ENCODE measurements at places on chromosomes 12 and 14. TPM values are rescaled to one million over a fixed set of nuclear protein-coding genes. Genes with fewer than 3 reads are reported as not detected.
A peak's percentile ranks its signal among the peaks of the same experiment; 100 is the strongest.

The RNF212B gene
- not detected for total RNA-seq

DNA sequence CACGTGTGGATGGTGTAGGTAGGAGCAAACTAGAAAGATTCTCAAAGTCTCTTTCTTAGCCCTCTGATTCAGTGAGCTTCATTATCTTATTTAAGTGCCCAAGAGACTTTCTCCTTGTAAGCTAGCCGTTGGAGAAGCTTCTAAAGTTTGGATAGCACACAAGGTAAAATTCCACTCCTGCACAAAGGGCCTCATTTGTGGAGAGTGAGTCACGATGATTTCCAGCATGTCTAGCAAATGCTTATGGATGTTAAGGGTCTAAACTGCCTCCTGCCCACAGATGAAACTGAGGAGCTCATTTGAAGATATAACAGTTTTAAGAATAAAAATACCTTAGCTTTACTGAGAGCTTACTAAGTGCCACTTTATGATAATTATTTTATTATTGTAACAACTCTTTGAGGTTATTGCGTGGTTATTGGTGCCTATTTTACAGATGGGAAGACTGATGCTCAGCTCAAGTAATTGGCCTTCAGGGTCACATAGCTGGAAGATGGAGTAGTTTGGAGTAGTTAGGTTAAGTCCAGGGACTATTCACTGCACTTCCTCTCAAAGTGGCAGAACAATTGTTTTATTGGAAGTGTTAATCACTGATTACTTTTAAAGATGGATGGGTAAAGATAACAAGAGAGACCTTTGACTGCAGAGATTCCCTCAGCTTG, 78.7 kb upstream of the HIF1A start:
- H3K36me3 ChIP-seq, result peaks cover 2% of the 10 kb centered on the region
- DNase-seq, result no peak
- H3K4me3 ChIP-seq, result no peak overlapping the region
- H3K27me3 ChIP-seq, result no peaks in the 10 kb centered on the region
- H3K27ac ChIP-seq, result no peak overlapping the region

GRCh38 chr12:92132288-92132687, 13.4 kb downstream of the BTG1 start:
- H3K4me3 ChIP-seq, result peak overlapping the region; percentile 76
- peaks cover 65% of the 10 kb centered on the region for H3K36me3 ChIP-seq
- H3K27me3 ChIP-seq, result no peaks in the 10 kb centered on the region
- peak overlapping the region; percentile 92 for H3K27ac ChIP-seq
- H3K4me1 ChIP-seq, result peaks cover 87% of the 10 kb centered on the region
- DNase-seq, result no peak

The CCDC197 gene
- not detected for total RNA-seq

DNA sequence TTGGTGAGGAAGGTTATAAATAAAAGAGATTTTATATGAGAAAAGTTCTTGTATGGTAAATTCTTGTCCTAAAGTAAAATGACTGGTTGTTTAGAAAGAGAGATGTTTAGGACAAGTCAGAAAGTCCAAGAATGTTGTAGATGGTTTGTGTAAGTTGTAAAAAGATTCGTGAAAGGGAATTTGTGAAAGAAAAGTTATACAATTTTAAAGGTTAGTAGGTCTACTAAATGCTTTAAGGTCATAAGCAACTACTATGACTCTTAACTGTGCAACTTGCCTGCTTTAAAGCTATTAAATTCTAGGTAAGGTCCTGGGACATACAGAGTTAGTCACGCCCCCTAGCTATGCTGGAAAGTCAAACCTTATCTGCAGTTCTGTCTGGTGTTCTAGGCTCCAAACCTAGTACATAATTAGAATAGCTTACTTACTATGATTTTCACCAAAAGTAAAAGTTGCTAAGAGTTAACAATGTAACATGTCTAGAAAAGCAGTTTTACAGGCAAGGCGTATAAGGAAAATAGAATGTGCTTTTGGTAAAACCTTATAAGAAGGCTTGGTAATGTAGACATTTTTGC, 11.2 kb upstream of the DHRS2 start:
- H3K27me3 ChIP-seq, result no peaks in the 10 kb centered on the region
- no peaks in the 10 kb centered on the region for H3K4me1 ChIP-seq
- no peak overlapping the region for H3K27ac ChIP-seq

DNA sequence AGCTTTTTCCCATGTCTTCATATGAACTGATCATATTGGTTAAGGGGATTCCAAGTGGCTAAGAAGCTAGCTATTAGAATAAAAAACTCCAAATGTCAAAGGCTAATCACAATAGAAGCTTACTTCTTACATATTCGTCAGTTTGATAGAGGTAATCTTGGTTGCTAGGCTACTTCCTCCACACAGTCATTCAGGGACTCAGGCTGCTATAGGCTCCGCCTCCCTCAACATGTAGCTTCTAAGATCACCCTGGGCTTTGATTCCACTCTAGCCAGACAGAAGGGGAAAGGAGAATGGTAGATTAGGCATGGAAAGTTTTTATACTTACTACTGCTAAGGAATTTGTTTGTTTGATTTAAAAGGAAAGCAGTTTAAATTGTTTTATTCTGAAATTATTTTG, 207.9 kb downstream of the EFCAB11 start:
- peak overlapping the region; percentile 6 for H3K27ac ChIP-seq
- peaks cover 7% of the 10 kb centered on the region for H3K36me3 ChIP-seq
- DNase-seq, result no peak
- no peak overlapping the region for H3K4me3 ChIP-seq

- H3K4me1 ChIP-seq, result peaks cover 16% of the 10 kb centered on the region
- H3K36me3 ChIP-seq, result peaks cover 32% of the 10 kb centered on the region
- H3K27me3 ChIP-seq, result no peaks in the 10 kb centered on the region
- H3K4me3 ChIP-seq, result no peak overlapping the region
These were observed 18.4 kb downstream of the SLC2A3 start for GRCh38 chr12:7917392-7918267.

- H3K4me3 ChIP-seq, result no peak overlapping the region
- H3K36me3 ChIP-seq, result peaks cover 40% of the 10 kb centered on the region
- no peaks in the 10 kb centered on the region for H3K27me3 ChIP-seq
These were observed 40.6 kb downstream of the GNS start for GRCh38 chr12:64718649-64719048.

DNA sequence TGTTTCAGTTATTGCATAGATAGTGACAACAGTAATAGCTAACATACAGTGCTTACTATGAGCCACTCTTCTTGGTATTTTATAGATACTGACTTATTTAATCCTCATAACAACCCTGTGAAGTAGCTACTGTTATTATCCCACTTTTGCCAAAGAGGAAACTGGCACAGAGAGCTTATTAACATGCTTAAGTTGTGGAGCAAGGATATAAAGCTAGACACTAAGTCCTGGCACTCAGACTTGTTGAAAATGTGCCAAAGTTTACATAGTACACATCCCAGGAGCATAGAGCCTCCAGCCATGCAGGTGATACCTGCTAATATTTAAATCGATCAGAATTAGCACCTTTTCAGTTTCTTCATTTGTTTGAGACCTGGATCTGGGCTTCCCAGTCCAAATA, 41.8 kb downstream of the VEZT start:
- H3K4me1 ChIP-seq, result no peaks in the 10 kb centered on the region
- no peaks in the 10 kb centered on the region for H3K27me3 ChIP-seq
- no peak for DNase-seq
- H3K27ac ChIP-seq, result no peak overlapping the region
- H3K36me3 ChIP-seq, result peaks cover 31% of the 10 kb centered on the region

The TRHDE gene
- not detected for total RNA-seq

The AMDHD1 gene
- 1.4 TPM for total RNA-seq

The KLHL33 gene
- 0.50 TPM for total RNA-seq

- H3K27ac ChIP-seq, result peak overlapping the region; percentile 77
- H3K4me3 ChIP-seq, result peak overlapping the region; percentile 35
- peaks cover 4% of the 10 kb centered on the region for H3K27me3 ChIP-seq
- peaks cover 16% of the 10 kb centered on the region for H3K4me1 ChIP-seq
- no peak for DNase-seq
- H3K36me3 ChIP-seq, result no peaks in the 10 kb centered on the region
These were observed 333.8 kb downstream of the PDZRN4 start for GRCh38 chr12:41521872-41522379.

DNA sequence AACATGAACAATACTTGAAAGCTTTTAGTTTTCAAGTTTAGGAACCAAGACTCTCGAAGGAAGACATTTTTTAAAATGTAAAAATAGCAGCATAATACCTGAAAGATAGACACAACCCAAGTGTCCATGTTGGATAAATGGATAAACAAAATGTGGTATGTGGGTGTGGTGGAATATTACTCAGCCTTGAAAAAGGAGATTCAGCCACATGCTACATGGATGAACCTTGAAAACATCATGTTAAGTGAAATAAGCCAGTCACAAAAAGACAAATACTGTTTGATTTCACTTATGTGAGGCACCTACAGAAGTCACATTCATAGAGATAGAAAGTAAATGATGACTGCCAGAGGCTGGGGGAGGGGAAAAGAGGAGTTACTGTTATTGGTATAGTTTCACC, 228.7 kb downstream of the FBXL14 start:
- DNase-seq, result no peak
- peaks cover 4% of the 10 kb centered on the region for H3K36me3 ChIP-seq
- no peak overlapping the region for H3K27ac ChIP-seq
- H3K27me3 ChIP-seq, result no peaks in the 10 kb centered on the region
- H3K4me1 ChIP-seq, result peaks cover 6% of the 10 kb centered on the region
- H3K4me3 ChIP-seq, result no peak overlapping the region

The KCNC2 gene
- not detected for total RNA-seq

The MIP gene
- not detected for total RNA-seq

The IL26 gene
- 0.21 TPM for total RNA-seq

DNA sequence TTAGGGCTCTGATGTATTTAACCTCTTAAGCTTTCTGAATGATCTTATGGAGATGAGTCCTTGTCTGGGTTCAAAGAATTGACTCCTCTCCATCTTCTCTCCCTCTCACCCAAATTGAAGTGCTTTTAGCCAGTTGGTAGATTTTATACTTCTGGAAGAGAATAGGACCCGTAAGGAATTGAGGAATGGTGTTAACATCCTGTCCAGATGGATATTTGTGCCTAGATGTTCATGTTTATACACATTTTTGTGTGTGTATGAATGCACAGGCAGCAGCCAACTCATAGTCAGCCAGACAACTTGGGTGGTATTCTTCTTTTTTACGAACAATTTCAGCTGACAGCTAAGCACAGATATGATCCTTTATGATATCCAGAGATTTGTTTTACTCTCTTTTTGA, 449.6 kb upstream of the RGS6 start:
- no peaks in the 10 kb centered on the region for H3K27me3 ChIP-seq
- H3K4me3 ChIP-seq, result no peak overlapping the region
- DNase-seq, result no peak
- H3K4me1 ChIP-seq, result peaks cover 23% of the 10 kb centered on the region
- no peak overlapping the region for H3K27ac ChIP-seq
- H3K36me3 ChIP-seq, result peaks cover 23% of the 10 kb centered on the region

GRCh38 chr12:100324498-100324897, 32.4 kb upstream of the SLC17A8 start:
- no peaks in the 10 kb centered on the region for H3K27me3 ChIP-seq
- H3K4me3 ChIP-seq, result no peak overlapping the region
- H3K27ac ChIP-seq, result no peak overlapping the region
- no peak for DNase-seq

The GDF3 gene
- not detected for total RNA-seq

- H3K27ac ChIP-seq, result no peak overlapping the region
- no peak overlapping the region for H3K4me3 ChIP-seq
- peaks cover 51% of the 10 kb centered on the region for H3K36me3 ChIP-seq
- H3K4me1 ChIP-seq, result no peaks in the 10 kb centered on the region
These were observed 32.1 kb downstream of the SPATA7 start for GRCh38 chr14:88417594-88417993.

DNA sequence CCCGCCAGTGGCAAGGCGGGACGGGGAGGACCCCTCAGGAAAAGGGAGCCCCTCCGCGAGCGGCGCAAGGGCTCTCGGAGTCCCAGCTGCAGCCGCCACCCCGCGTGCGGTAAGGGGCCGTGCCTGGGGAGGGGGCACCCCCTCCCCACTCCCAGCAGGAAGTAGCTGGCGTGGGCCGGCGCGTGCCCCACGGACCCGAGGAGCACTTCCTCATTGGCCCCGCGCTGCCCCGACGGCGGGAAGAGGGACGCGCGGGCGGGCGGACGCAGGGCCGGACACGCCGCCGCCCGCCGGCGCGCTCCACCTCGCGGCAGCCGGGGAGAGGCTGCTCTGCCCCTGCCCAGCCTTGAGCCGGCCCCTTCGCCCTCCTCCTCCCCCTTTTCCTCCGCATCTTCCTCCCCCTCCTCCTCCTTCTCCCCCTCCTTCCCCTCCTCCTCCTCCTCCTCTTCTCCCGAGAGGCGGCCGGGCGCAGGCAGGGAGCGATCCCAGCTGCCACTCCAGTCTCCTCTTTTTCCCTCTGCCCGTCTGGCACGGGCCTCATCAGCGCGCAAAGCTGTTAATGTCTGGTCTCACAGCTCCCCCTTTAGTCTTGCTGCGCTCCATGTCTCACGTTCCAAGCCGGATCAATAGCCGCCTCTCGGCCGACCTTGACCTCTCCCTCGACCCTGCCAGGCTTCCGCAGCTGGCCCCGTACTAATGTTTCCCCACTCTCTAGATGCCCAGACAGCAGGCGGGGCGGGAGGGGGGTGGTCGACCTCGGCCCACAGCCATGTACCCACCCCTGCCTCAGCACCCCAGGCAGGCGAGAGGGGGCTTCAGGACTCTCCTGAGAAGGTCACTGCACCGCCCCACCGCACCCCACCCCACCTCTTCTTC, 2.6 kb upstream of the BCL11B start:
- peaks cover 3% of the 10 kb centered on the region for H3K27me3 ChIP-seq
- peaks cover 40% of the 10 kb centered on the region for H3K4me1 ChIP-seq
- DNase-seq, result peak; percentile 65
- H3K27ac ChIP-seq, result peak overlapping the region; percentile 96

DNA sequence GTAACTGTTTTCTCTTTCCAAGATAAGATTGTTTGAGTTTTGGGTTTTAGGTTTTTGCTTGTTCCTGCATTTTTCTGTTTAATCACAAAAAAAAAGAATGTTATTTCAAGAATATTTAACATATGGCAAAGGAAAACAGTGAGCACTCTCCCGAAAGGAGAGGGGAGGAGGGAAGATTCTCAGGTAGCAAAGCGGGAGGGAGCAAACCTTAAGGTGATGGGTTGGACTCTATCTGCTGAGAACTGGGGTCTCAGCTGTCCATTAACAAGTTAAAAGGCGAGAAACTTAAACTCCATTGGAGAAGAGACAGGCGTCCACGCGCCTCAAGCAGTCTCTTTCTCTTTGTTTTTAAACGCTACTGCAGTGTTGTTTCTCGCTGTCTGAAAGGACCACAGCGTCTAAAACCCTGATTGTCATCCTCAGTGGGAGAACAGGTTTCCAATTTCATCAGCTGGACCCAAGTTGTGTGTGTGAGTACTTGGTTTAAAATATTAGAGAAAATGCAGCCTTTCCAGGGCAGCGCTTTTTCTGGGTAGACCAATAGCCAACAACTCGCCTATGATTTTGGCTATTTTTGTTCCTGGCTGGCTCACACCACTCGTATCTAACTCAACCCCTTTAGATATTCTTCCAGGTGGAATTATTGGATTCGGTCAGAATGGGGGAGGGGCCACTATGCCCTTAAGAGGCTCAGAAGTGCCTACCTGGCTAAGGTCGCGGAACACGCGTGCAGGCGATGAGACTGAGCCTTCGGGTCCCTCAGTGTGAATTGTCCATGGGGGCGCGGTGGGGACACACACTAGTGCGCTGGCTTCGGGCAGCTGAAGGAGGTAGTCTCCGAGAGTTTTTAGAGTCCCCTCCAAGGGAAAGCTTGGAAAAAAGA, 8.2 kb downstream of the SIX1 start:
- peaks cover 94% of the 10 kb centered on the region for H3K27me3 ChIP-seq
- no peak overlapping the region for H3K27ac ChIP-seq
- no peak for DNase-seq
- no peak overlapping the region for H3K4me3 ChIP-seq
